ENCODE measurements at places on chromosomes 2 and 18.

- no peak for DNase-seq
Observed at GRCh38 chr2:46428911-46429436, 50.4 kb upstream of the TMEM247 start.

DNA sequence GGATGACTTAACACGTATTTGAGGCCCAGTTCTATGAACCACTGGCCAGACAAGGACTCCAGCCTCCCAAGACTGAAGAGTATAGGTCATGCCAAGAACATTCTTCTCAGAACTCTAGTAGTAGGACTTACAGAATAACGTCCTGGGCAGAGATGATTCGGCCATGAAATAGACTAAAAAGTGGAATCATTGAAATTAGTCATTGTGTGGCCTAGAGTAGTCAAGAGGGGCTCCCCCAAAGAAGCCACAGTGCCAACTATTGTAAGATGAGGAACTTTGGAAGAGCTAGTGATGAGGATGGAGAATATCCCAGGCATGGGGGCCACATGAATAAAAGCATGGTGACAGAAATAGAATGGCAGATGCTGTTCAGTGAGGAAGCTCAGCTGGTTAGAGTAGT, 101.1 kb downstream of the TRIB2 start:
- DNase-seq = no peak

GRCh38 chr2:42618116-42618515, 49.7 kb downstream of the MTA3 start:
- DNase-seq = no peak

DNA sequence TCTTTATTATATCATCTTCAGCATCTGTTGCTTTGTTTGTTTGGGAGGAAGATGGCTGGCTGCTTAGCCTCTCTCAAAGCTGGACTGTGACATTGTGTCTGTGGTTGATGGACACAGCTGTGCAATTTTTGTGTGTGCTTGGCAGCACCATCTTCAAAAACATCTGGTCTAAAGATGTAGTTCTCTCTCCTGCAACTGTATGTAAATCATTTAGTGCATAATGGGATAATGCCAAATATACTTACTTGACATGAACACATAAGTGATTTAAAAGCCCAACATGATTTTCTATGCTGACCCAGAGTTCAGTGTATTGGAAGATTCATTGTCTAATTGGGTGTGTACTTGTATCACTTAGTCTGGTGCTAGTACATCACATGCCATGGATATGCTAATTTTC, 112.2 kb downstream of the MAP4K4 start:
- no peak for DNase-seq

Measured in GM04503 (cell line).